Urothelium cell line (cell line): ENCODE measurements at places on chromosomes 4 and X.

GRCh38 chr4:142383800-142384470 is 462.2 kb downstream of the INPP4B start:
- DNase-seq = no peak

DNA sequence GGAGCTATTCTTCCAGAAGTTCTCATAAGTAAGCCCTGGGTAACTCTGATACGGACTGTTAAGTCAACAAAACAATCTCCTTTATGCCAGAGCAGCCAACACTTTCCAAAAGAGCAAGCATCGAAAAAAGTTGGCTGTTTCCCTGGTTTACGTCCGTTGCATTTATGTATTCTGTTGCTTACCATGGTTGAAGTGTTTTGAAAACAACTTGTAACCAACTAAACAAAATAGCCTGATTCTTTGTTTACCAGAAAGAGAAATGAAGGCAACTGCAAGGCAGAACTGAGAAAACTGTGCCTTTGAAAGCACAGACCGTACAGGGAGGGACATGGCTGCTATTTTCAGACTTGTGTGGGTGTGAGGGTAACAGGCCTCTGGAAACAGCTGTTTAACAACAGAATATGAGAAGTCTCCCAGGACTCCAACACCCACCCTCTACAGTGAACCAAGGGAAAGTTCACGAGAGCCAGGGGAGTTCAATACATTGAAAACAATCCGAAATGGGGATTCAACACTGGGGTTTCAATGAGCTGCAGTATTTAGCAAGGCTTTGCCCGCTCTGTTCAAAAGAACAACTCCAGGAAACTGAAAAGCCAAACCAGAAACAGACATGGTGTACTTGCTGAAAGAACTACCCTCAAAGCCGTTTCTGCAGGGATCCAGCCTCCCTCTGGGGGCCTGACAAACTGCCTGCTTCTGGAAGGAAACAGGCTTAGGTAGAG is 95.8 kb upstream of the EGFL6 start:
- DNase-seq = no peak

DNA sequence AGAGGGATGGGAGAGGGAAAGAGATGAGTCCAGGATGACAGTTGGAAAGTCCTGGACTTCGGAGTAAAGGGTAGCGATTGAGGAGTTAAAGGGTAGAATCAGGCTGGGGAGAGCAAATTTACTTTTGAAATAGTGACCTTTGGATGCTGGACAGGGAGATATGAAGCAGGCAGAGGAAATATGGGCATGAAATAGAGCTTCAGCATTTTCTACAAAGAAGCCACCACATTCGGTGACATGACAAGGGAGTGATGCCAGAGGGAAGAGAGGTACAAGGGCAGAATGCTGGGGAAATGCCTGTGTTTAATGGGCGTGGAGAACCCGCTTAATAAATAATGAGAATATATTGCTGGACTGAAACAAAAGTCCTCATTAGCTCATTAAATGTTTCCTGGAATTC is 92.7 kb downstream of the TBL1X start:
- no peak for DNase-seq

DNA sequence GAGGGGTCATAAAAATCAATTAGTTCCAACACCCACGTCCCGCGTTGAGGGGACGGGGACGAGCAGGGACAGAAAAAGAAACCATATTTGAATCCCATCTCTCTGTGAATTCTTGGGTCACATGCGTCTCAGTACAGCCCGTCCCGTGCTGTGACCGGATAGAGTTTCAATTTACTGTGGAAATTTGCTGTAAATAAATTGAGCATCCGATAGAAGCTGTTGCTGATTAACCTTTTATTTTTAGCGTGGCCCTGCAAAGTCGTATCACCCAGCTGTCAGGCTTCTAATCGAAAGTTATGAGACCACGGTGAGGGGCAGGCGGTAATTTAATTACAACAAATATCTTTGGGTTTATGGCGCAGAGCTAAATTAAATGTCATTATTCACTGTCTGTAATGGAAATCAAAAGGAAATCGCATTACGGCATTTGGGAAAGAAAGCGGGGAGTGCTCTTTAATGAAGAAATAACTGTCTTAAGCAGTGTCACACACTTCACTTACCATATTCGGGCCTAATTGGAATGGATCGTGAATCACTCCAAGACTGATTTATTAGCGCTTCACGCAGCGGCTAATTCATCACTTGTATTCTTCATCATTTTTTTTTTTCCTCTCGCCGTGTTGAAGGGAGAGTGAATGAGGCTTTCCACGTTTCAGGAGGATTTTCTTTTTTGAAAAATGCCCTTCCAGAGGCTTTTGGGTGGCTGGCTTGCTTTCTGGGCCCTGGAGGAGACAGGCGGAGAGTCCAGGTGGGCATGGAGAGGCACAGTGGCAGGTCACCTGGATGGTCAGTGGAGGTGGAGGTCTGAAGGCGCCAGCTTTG is 7.3 kb downstream of the SHOX start:
- DNase-seq = no peak

DNA sequence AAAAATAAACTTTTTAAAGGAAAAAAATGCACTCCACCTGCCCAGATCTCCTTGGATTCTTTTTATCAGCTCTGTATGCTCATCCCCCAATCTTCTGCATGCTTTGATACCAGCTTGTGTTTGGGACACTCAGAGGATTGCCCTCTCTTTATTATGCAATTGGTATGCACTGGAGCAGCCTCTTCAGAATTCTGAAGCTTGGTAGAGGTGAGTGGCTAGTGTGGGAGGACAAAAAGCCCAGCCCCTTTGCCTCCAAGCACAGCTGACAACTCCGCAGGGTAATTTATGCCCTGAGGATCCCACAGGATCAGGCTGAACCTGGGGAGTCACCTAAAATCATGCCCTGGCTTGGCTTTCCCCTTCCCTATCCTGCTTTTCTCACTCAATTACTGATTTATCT is 16.7 kb downstream of the IL21 start:
- DNase-seq = no peak
